ENCODE measurements at places on chromosomes 5 and 9.

- peak; percentile 63 for DNase-seq
Observed at GRCh38 chr5:42951293-42951840, 88.8 kb downstream of the ANXA2R start.

- DNase-seq, result no peak
Observed at GRCh38 chr9:6945816-6946215, 188.0 kb downstream of the KDM4C start.

- DNase-seq, result no peak
Observed at GRCh38 chr9:7756088-7756487, 43.5 kb downstream of the DMAC1 start.

DNA sequence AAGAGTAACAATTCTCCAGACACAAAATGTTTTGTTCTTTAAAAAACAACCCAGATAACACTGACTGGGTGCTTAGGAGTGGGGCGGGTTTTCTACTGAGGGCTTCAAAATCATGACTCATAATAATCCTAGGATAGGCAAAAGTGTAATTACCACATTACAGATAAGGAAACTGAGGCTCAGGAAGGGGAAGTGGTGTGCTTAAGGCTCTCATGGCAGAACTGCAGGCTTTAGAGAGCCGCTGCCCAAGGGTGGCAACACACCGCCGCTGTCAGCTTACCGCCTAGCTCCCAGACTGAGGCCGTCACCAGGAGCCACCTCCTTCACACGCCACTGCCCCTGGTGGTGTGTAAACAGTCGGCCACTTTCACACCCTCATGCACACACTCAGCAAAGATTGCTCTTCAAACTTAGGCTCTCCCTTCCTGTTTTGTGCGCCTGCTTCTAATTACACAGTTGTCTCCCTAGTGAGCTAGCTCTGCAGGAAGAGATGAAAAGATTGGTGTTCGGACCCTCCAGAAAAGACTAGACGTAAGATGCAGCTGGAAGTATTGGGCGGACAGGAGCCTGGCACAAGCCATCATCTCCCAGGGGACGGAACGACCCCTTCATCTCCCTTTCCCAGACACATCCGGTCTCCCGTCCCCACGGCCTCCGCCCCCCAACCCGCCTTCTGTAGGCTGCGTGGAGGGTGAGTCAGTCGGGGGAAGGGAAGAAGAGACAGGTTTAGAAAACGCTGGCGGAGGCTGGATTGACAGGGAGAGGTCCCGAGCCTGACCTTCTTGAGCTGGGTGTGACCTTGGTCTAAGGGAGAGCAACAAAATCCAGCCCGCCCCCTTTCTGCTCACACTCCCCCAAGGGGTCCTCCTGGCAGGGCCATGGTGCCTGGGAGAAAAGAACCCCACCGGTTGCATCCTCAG lies 162.7 kb downstream of the SYK start:
- DNase-seq, result no peak

DNA sequence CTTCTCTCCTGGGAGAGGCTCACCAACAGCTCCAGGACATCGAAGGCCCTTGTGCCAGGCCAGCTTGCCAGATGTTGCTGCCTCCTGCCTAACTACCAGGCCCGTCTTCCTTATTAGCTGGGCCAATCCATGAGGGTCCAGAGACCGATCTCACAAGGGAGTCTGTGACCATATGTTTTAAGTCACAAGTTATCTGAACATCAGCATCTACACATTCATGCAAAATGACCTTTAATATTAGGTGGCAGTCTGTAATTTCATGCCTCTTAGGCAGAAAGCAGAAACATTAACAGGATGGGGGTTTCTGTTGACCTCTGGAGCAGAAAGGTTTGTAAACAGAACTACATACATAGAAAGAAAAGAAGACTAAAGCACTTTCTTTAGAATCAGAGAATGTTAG lies 75.1 kb upstream of the SLC25A51 start:
- no peak for DNase-seq

GRCh38 chr9:98118640-98119601 lies at the start of gene TRIM14:
Gene TRIM14, minus strand, starts transcription at chr9:98119222. Its CDS starts 34 bp downstream, at chr9:98119188.
- DNase-seq, result peak; percentile 32

DNA sequence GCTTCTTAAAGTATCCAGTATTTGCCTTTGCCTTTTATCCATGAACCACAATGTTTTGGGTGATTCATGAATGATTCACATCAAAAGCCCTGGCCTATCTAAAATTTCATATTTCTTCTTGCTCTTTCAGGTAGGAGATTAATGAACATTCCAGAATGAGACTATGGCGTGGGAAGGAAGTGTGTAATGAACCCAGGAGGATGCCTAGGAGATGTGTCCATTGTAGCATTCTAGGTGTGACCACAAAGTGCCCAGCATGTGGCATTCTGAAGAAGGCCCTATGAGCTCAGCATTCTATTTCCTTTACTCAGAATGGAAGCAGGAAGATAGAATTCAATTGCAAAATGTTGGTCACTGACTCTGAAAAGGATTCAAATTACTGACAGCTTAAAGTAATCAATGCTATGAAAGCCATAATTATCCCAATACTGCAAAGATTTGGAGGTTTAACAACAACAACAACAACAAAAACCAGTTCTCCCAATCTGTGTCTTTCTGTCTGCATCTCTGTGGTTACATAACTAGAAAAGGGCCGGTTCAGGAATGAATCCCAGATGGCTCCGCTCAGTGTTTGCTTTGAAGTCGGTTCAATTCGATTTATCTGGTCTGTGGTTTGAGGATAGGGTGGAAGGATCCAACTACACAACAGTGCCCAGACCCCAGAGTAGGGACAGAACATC lies 126.7 kb downstream of the FOXD1 start:
- DNase-seq, result no peak

DNA sequence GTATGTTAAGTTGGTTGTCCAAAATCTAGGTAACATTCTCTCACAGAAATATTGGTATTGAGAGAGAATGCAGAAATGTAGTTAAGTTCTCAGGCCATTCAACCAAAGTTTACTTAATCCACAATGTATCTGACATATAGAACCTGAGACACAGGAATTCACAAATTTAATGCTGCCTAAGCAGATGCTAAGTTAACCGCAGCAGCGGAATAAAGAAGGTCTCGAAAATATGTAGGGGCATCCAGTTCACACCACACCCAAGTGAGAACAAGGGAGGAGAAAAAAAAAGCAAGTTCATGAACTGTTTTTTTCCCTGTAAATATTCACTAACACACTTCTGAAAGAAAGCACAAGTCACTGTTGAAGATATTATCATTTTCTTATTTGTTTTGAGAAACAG lies 194.0 kb downstream of the BNC2 start:
- no peak for DNase-seq

GRCh38 chr9:84738353-84738752 lies 68.8 kb downstream of the NTRK2 start:
- DNase-seq, result no peak

- DNase-seq, result no peak
Observed at GRCh38 chr5:131630208-131630962, 4.6 kb downstream of the RAPGEF6 start.

DNA sequence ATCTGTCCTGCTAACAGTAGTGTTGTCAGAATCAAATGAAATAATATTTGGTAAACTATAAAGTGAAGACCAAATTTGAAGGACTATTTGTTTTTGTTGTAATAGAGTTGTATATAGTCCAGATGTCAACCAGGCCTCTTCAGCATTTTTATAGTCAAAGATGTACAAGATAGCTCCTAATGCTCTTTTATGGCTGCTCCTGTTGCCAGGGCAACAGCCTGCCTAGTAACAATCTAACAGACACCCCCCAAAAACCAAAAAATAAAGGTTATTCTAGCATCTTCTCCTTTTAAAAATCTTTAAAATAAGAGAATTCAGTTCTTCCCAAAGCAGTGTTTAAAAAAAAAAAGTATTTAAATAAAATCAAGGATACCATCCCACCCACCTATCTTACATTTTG lies 49.5 kb upstream of the MACIR start:
- no peak for DNase-seq

GRCh38 chr5:77379558-77380061 lies 112.5 kb downstream of the WDR41 start:
- no peak for DNase-seq

- DNase-seq, result no peak
Observed at GRCh38 chr5:40360685-40361084, 319.0 kb upstream of the PTGER4 start.

- DNase-seq, result no peak
Observed at GRCh38 chr9:126360073-126360472, 33.4 kb downstream of the MVB12B start.

DNA sequence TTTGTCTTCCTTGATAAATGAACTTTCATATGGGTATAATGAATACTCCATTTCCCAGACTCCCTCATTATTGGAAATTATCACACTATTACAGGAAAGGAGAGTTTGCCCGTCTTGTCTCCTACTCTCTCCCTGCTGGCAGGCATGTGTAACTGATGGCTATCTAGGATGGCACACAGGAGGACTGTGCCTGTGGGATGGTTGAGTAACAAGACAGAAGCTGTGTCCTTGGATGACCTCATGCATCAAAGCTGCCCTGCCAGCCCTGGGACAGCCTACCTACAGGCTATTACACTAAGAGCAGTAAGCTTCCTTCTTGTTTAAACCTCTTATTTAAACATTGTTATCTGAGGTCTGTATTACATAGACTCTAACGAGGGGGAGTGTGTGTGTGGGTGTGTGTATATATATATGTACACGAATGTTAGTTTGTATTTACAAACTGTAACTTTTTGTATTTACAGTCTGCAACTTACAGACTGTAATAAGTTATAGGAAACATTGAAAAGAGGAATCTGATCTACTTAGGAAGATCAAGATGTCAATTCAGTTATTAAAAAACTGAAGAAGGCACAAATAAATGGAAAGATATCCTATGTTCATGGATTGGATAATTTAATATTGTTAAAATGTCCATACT lies 247.6 kb upstream of the ACO1 start:
- no peak for DNase-seq

- DNase-seq, result no peak
Observed at GRCh38 chr9:35899021-35899420, 7.0 kb upstream of the HRCT1 start.

Measured in effector CD8-positive, alpha-beta T cell (primary cell).